ENCODE measurements at places on chromosomes 7 and 10.

DNA sequence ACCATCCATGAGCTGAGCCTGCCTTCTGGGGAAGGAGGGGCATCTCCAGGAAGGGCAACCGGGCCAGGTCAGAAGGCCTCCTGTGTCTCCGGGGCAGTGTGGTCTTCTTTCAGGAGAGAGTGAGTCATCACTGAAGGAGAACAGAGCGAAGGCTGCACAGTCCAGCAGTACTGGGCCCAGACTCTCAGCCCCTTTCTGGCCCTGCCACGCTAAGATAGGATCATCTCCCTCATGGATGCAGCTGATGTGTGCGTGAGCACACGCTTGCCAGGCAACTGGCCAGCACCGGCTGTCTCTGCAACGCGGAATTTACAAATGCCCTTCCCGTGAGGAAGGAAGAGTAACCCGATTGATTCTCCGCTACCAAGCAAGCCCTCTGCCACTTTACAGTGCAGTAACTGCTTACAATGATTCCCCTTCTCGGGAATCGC is 328.2 kb downstream of the TNS3 start:
- no peak for DNase-seq

GRCh38 chr10:34520084-34520483 is 295.0 kb downstream of the PARD3 start:
- DNase-seq, result no peak

GRCh38 chr10:54800741-54801421 is at the start of gene PCDH15:
Gene PCDH15 (minus strand): TSS chr10:54801231. CDS start chr10:54664262, 136,969 bp downstream.
- DNase-seq, result peak; percentile 6

GRCh38 chr7:100799037-100799896 is 28.1 kb downstream of the EPHB4 start:
- DNase-seq, result no peak

DNA sequence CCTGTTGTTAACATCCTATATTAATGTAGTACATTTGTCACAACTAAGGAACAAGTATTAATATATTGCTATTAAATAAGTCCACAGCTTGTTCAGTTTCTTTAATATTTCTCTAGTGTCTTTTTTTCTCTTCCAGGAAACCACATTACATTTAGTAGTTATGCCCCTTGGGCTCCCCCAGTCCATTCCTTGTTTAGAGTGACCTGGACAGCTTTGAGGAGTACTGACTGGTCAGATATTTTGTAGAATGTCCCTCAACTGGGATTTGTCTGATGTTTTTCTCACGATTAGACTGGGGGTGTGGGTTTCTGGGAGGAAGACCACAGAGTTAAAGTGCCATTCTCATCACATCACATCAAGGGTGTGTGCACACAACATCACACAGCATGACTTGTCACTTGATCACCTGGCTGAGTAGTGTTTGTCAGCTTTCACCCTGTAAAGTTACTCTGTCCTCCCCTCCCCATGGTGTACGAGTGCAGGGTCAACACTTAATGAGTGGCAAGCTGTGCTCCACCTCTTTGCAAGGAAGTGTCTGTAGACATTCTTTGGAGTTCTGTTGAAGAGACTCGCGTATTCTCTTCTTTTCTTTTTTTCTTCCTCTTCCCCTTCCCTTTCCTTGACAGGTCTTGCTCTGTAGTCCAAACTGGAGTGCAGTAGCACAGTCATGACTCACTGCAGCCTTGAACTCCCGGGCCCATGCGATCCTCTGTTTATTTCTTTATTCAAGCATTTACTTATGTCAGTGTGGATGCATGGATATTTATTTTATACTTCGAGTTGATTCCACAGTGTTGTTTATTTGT is 10.2 kb downstream of the LMTK2 start:
- DNase-seq, result no peak
